Activated T-helper 2 cell treated with anti-CD3 and anti-CD28 coated beads, Interferon-gamma antibody, Interleukin-2, Interleukin-4, amounts not matched to agents 10 μg/mL and 5 μg/mL and 100 μg/mL, durations not matched to agents 14 hours and 24 hours and 36 hours (primary cell): ENCODE measurements at places on chromosomes 6 and 20.
A peak's percentile ranks its signal among the peaks of the same experiment; 100 is the strongest.

GRCh38 chr6:42555477-42556457 lies 8.1 kb upstream of the UBR2 start:
- DNase-seq = peak; percentile 47

GRCh38 chr6:14922706-14923460 lies 323.0 kb upstream of the JARID2 start:
- no peak for DNase-seq

DNA sequence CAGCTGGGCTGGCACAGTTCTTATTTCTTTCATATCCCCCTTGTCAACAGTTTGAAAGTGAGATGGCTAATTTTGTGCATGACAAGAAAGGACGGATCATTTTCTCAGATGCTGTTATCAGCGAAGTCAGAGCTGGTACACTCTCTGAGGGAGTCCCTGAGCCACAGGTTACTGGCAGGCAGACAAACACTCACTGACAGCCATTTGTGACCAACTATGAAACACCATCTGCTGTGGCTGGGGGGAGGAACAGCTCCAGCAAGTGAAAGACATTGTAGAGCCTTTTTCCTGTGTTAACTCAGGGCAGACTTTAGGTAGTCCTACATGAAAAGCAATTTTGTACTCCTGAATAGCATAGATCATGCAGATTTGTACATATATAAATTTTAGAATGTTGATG lies 22.2 kb downstream of the OLIG3 start:
- no peak for DNase-seq

- no peak for DNase-seq
Measured at GRCh38 chr6:41023114-41023513, 15.9 kb downstream of the UNC5CL start.

DNA sequence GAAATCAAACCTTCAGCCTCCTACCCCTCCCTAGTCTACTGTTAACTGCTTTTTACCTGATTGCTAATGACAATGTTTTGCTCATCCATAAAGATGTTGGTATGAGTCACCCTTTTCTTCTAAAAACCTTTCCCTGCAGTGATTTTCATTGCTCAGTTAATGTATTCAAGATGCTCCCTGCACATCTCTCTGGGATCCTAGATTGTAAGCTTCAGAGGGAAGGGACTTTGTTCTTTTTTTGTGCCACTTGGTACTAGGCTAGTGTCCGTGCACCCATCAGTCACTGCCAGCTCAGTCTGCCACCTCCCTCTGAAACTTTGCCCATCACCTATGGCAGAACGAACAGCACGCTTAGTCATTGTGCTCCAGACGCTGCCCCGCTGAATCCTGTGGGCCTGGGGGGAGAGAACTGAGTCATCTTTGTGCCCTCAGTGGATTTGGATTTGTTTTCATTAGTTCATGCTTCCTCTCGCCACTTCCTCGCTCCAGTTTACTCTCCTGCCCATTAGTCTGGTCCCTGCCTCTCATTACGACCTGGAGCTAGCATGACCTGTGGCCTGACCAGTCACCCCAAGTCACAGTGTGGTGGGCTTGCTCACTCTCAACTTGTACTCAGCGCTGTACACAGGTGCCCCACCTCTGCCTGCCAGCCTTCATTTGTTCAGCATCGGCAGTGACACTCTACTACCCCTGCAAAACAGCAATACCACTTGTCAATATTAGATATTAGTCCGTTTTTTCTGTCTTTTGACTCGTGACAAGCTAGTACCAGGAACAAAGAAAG lies 78.0 kb upstream of the TMEM181 start:
- no peak for DNase-seq

DNA sequence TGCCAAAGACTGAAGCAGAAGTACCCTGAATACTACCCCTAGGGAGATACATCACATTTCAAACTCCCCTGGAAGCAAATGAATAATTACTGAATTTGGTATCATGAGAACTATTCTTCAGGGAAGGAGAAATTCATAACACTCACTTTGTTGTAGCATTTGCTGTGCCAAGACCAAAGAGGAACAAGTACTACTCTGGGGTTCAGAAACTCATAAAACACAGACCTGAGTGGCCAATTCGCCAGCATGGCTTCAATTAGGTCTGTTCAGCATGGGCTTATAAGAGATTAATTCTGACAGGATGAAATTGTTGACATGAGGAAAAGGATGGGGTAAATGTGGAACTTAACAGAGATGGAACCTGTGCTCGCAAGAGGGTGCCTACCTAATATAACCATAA lies 6.5 kb downstream of the ELOVL5 start:
- DNase-seq = no peak

DNA sequence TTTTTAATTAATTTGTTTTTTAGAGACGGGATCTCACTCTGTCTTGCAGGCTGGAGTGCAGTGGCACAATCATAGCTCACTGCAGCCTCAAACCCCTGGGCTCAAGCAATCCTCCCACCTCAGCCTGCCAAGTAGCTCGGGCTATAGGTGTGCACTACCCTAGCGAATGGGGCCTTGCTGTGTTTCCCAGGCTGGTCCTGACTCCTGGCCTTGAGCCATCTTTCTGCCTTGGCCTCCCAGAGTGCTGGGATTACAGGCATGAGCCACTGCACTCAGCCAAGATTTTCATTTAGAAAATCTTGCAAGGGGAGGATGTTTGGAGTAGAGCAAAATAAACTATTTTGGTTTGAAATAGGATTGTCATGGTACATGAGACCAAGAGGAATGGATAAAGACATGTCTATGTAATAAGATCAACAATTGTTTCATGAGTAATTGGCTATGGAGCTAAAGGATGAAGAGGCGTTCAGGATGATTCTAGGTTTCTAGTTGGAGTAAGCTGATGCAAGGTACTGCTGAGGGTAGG lies 237.8 kb downstream of the UST start:
- no peak for DNase-seq

- no peak for DNase-seq
Measured at GRCh38 chr6:43412541-43412940, 14.8 kb upstream of the ABCC10 start.

DNA sequence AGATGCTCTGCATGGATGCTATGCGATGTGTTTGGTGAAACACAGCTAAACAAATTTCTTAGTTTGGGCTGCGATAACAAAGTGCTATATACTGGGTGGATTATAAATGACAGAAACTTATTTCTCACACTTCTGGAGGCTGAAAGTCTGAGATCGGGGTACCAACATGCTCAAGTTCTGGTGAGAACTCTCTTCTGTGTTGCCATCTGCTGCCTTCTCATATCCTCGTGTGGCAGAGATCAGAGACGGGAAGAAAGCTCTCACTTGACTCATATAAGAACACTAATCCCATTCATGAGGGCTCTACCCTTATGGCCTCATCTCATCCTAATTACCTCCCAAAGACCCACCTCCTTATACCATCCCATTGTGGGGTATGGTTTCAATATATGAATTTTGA lies 162.0 kb upstream of the DTNBP1 start:
- DNase-seq = no peak

DNA sequence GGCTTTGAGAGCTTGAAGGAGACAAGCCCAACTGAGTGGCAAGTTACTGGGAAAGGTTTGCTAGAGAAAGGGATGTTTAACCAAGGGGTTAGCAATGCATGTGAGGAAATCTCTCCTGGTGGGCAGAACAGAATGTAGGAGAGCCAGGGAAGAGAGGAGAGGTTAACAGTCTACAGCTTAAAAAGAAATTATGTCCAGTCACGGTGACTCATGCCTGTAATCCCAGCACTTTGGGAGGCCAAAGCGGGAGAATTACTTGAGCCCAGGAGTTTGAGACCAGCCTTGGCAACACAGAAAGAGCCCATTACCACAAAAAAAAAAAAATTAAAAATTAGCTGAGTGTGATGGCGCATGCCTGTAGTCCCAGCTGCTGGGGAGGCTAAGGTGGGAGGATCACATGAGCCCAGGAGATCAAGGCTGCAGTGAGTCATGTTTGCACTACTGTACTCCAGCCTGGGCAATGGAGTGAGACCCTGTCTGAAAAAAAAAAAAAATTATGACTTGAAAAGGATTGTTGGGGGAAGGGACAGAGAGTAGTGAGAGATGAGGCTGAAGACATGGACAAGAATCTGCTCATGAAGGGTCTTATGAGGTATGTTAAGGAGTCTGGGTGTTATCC lies 264.9 kb downstream of the TBC1D7 start:
- DNase-seq = no peak

DNA sequence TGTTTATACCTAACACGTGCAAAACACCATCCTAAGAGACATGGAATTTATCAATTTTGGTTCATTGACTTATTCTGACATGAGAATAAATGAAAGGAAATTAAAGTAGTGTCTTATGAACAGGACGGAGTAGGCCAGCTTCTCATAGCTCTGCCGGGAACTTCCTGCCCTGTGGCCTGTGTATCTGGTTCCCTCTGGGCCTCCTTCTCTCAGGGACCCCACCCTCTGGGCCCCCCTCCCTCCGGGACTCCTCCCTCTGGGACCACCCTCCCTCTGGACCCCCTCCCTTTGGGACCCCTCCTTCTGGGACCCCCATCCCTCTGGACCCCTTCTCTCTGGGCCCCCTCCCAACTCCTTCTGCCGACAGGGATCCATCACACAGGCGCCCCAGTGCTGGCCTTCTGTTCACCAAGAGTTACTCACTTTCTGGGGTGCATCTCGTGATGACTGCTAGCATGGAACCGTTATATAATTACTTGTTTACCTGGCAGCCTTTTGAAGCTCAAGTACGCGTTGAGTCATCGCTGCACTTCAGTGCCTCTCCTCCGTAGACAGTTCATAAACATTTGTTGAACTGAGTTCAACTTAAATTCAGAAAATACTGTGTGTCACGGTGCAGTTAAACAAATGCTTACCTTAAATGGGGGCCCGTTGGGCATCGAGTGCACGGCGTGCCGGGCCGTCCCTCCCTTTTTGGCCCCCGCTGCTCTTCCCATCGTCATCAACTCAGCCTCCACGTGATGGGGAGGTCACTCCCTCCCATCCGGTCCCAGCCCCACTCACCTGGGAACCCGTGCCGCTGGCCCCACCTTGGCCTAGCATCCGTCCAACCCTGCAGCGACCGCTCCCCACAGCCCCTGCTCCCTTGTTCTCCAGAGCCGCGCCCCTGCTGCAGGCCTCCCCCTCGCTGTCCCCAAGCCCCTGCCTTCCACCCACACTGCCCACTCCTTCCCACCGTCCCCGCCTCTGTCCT lies 8.1 kb downstream of the CCR6 start:
- no peak for DNase-seq

DNA sequence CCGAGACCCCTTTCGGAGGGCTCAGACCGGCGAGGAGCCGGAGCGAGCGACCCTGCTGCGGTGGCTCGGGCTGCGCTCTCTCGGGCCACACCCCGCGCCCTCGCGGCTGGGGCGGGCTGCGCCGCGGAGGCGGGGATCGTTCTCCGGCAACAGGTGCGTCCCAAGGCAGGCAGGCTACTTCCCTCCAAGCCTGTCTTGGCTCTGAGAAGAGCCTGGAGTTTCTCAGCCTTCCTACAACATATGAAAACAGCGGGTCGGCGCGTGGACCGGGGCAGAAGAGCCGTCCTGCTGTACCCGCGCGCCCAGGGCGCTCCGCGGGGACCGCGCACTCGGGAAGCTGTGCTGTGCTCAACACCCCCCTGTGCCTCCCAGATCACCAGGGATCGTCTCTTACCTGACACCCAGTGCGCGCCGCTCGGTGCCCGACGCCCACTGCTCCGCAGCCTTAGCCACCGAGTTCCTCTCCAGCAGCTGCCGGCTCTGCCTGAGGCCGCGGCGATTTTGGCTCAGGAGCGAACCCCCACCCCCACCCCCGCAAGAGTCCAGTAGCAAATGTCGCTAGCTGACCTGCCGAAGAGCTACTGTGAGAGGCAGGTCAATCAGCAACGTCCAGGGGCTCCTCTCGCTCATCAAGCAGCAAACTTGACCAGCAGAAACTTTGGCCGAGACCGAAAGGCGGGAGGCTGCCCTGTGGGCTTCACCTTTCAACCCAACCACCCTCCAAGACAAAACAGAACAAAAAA lies 3.7 kb upstream of the OLIG3 start:
- no peak for DNase-seq

GRCh38 chr20:45268531-45268930 lies 14.2 kb upstream of the SLPI start:
- DNase-seq = no peak

GRCh38 chr6:3277851-3278416 lies 19.2 kb downstream of the PSMG4 start:
- DNase-seq = no peak

GRCh38 chr6:37990762-37991525 lies 171.4 kb downstream of the ZFAND3 start:
- DNase-seq = no peak

DNA sequence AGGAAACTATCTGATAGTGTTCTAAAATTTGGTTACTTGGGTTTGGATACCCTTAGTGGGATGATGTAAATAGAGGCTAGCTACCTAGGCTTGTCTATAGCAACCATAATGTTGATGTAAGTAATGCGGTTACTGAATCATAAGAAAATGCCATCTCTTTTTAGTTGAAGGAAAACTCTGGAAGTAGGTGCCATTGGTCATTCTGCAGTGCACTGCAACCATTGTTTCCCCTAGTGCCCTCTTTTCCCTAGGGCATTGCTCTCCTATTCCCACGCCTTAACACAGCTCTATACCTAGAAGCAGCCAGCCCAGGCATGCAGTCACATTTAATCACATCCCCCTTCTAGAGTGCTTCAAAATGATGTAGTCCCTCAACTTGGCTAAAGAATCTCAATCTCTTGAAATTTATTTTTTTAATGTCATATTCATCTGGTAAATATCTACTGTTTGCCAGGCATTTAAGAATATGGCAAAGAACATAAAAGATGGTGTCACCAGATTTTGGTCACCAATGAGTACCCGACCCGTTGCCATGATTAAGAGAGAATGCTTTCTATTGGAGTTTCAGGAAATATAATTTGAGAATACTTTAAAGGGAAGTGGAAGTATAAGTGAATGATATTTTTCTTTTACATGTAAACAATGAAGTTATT lies 10.4 kb downstream of the LOC128125822 start:
- DNase-seq = no peak

- no peak for DNase-seq
Measured at GRCh38 chr6:75308250-75308988, 23.8 kb upstream of the TMEM30A start.

DNA sequence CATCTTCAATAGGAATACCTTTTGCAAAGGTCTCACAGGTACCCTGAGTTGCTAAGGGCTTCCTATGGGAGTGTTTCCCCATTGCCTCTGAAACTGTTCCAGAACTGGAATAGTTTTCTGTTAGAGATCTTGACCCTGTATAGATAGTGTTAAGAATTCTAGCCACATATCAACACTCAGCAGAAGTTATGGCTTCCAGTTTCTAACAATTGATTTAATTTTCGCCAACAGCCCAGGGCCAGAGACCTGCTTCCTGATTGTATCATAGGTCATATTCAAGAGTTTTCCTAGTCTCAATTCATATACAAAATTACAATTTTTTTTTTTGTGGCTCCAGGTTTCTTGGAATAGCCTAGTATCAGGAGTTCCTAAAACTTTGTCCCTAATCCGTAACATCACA lies 61.0 kb downstream of the PXDC1 start:
- DNase-seq = no peak

DNA sequence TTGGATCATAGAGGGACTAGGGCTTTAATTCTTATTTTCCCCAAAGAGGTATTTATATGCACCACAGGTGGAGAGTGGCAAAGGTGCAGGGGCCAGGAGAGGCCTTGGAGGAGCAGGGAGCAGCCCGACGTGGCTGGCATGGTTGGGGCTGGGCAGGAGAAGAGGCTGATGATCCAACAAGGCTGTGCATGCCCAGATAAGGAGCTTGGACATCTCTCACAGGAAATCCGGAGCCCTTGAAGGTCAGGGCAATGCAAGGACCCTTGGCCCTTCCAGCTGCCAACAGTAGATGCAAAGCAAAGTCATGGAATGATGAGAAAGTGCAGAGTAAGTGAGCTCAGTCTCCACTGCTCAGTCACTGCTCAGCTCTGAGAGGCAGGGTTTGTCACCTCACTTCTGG lies 39.9 kb upstream of the SIRT5 start:
- no peak for DNase-seq
